T47D (cell line): ENCODE measurements at places on chromosomes 7 and 10.

DNA sequence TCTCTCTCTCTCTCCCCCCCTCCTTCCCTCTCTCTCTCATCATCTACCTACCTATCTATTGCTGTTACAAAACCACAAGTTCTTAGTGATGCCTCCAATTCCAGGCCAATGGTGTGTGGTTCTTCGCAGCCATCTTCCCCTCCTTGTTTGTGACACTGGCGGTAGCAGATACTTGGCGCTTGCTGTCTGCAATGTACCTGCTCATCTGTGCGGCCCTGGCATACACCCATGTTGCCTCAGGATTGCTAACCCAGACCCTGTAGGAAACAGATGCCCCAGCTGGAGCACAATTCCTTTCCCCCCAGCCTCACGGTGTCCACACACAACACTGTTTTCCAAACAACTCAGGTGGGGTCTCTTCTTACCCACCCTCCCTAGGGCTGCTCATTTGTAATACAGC is 13.6 kb upstream of the DPYSL4 start:
- DNase-seq = no peak

DNA sequence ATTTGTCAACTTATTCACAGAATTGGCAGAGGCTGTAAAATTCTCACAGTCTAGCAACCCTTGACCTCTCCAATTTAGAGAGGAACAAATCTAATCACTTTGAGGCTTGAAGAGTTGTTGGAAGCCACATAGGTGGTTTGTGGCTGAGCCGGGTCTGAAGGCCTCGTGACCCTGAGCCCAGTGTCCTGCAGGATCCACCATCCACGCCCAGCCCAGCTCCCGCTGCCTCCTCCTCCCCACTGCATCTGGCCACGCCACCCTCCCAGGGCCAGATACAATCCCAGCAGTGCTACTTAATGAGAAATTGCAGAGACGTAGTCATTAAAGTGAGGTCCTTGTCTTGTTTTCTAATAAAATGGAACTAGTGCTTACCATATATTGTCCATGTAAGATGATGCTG is 81.4 kb upstream of the SHH start:
- no peak for DNase-seq

DNA sequence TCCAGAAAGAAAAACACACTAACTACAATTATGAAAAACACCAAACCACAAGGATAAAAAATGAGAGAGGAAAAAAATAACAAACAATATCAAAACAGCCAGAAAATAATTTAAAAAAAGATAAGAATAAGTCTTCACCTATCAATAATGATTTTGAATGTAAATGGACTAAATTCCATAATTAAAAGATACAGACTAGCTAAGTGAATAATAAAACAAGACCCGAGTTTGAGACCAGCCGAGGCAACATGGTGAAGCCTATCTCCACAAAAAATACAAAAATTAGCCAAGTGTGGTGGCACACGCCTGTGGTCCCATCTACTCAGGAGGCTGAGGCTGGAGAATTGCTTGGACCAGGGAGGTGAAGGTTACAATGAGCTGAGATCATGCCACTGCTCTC is 131.1 kb downstream of the MTERF1 start:
- no peak for DNase-seq

DNA sequence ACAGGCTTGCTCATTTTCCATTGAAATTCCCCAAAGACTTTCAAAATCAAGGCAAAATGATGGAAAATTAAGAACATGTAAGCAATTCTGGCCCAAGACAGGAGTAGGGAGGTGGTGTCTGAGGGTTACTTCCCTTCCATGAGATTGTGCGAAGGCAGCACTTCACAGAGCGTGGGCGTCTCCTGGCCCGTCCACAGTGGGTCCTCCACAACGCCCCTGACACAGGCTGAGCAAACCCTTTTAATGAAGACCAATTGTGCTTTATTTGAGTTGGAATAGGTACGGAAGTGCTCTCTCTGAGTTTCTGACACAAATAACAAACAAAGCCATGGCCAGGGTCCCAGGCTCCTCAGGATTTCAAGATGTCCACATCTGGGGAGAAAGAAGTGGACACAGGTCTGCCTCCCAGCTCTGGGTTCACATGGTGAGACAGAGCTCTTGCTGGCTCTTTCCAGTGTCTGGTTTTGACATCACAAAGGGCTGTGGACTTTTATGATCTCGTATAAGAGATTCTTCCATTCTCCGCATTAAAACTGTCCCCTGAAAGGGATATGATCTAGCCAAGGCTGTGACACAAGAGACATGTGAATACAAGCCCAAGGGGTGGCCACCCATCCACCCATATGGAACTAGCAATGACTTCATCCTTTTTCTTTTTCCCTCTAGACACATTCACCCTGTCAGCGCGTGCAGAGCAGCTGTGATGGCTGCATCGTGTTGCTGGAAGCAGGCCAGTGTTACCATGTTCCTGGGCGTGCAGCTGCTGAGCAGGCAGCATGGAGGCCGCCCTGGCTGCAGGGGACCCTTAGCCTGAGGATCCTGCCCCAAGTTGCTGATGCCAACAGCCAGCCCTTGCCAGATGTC is 145.6 kb downstream of the ADAM12 start:
- no peak for DNase-seq

- no peak for DNase-seq
These were observed 81.6 kb downstream of the RSU1 start for GRCh38 chr10:16735671-16736070.

GRCh38 chr10:71029411-71029892 is 141.1 kb upstream of the PCBD1 start:
- DNase-seq = no peak

- no peak for DNase-seq
These were observed 34.3 kb upstream of the ITGB8 start for GRCh38 chr7:20296444-20296843.

GRCh38 chr10:77560471-77560870 is 77.1 kb downstream of the KCNMA1 start:
- no peak for DNase-seq

GRCh38 chr10:21521751-21522533 is 3.5 kb downstream of the SKIDA1 start:
- DNase-seq = no peak

- no peak for DNase-seq
These were observed 80.5 kb downstream of the SLIT1 start for GRCh38 chr10:97105303-97105702.

GRCh38 chr10:71766717-71767419 is 6.5 kb downstream of the VSIR start:
- DNase-seq = peak; percentile 33

- no peak for DNase-seq
These were observed 34.6 kb downstream of the MGAM start for GRCh38 chr7:142030294-142030693.

- no peak for DNase-seq
These were observed 39.6 kb downstream of the KCNH2 start for GRCh38 chr7:150938566-150938965.

GRCh38 chr7:86760236-86760635 is 116.5 kb downstream of the GRM3 start:
- DNase-seq = no peak

DNA sequence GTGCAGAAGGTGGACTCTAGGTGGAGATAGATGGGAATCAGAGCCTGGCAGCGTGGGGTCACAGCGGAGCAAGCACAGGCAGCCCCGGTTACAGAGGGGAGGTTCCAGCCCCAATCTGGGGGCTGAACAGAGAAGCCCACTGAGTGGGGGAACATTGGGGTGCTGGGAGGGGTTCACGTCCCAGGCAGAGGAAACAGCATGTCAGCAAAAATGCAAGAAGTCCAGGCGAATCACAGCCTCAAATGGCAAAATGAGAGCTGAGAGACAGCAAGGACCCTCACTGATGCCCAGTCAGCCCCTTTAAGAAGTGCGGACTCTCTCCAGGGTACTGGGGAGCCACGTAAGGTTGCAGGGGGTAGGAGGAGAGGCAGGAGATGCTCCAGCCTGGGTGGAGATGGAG is 62.0 kb downstream of the ELFN1 start:
- DNase-seq = no peak

DNA sequence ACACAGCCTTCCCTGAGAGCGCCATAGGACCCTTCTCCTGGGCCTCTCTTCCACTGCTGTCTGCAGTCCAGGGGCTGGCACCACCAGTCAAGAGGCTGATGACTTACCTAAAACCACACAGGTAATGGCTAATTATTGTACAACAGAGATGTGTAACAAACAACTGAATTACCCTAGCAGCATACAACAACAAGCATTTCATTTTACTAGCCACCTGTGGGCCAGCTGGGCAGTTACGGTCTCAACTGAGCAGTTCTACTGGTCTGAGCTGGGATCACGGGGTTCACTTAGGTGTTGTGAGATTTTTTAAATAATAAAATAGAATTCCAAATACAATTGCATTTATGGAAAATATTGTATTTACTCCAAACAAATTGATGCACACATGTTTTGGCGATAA is 431.9 kb downstream of the TNS3 start:
- no peak for DNase-seq

- no peak for DNase-seq
These were observed 64.2 kb downstream of the MINDY4 start for GRCh38 chr7:30835396-30835915.

DNA sequence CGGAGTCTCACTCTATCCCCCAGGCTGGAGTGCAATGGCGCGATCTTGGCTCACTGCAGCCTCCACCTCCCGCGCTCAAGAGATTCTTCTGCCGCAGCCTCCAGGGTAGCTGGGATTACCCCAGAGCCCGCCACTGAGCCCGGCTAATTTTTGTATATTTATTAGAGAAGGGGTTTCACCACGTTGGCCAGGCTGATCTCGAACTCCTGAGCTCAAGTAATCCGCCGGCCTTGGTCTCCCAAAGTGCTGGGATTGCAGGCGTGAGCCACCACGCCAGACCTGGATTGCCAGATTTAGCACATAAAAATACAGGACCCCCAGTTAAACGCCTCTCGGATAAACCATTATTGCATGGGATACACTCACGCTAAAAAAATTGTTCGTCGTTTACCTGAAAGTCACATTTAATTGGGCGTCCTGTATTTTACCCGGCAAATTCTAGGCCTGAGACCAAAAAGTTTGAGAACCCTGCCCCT is 375 bp upstream of the GATAD1 start:
- no peak for DNase-seq

GRCh38 chr10:25263931-25264330 is 89.1 kb downstream of the GPR158 start:
- DNase-seq = no peak

DNA sequence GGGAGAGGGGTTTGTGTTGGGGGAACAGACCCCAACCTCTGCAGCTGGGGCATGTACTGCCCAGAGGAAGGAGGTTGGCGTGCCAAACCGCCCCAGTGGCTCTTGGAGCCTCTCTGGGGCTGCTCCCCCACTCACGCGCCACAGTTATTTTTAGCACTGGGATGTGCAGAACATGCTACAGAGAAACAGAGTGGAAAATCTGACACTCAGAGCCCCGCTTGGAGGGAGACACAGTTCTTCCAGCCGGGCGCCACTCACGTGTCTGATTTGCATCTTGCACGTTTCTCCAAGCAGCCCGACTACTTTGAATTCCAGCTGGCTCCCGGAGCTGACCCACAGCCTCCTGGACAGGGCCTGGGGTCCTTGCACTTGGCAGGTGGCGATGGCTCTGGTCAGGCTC is 182.0 kb downstream of the RPS24 start:
- no peak for DNase-seq

DNA sequence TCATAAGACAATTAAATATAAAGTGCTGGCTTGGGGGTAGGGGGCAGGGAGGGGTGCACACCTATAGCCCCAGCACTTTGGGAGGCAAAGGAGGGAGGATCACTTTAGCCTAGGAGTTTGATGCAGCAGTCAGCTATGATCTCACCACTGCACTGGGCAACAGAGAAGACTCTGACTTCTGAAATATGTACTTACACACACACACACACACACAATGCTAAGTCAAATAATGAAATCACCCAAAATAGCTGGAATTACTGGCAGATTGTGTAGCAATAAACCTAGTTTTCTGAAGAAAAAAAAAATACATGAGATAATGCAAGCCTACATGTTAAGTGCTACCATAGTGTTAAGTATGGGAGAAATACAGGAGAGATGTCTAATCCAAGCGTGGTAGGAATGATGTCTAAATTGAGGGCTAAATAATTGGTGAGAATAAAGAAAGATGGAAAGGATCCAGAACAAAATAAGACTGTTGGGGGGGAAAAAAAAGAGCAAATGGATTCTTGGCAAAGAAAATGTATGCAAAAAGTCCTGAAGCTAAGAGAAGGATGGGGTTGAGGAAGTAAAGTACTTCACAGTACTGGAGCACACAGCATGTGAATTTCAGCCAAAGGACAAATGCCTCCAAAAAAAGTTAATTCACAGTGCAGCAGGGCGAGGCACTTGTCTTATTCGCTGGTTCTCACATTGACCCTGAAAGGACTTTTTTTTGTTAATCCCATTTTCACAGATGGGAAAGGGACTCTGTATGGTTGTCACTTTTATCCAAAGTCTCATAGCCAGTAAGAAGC is 73.9 kb downstream of the IGF2BP3 start:
- DNase-seq = no peak

DNA sequence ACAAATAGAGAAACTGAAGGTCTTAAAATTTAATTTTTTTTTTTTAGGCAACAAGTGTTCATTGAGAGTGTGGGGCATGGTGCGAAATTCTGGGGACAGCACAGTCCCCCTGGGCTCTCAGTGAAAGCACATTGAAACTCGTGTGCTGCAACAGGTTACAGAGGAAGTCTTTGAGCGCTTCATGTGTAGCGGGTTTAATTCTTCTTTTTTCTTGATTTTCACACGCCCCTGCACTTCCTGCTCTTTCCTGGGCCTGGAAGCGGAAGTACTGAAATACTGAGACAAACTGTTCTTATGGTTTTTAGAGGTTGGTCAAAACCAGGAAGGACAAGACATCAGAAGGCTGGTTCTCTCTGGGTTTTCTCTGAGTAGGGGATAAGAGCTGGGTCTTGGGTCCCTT is 203.5 kb downstream of the PTEN start:
- DNase-seq = no peak

DNA sequence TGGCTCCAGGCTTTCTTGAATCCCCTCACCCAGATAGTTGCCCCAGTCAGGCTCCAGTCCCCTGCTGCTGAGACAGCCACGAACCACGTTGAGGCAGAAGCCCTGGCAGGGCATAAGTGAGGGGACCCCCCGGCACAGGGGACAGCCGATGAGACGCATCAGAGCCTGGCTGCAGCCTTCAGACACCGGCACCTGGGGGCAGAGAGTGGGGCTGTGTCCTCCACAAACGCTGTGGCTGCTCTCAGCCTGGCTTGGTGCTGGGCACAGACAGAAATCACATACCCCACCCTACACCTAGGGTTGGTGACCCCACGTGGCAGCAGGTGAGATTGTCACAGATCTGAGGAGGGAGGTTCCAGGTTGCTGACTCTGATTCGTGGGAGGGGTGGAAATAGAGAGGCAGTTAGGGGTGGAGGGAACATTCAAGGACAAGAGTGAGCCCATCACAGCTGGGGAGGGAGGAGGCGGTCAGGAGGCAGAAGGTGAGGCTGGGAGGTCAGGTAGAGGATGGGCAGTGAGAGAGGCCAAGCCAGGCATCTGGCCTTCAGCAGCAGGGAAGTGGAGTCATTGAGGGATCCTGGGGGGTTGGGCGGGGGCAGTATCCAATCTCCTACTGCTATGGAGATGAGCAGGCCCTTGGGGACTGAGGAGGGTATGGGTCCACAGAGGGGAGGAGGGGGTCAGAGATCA is 3.2 kb downstream of the GPC2 start:
- DNase-seq = no peak
